CD14-positive monocyte (primary cell): ENCODE measurements at places on chromosomes 16 and 17.

DNA sequence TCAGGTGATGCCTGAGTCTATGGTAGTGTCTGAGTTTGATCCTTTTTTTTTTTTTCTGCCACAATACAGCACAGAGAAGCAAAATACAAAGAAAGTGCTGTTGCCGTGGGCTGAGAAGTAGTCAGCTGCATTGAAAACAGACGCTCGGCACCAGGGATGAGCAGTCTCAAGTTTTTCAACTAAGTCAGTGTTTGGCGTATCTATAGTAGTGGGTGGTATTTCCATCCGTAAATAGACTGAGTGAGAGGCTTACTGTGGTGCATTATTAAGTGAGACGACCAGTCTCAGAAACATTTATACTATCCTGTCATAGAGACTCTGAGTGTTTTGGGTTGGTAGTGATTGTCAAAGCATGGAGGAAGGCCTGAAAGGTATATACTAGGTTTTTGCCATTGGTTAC, 221.3 kb downstream of the SNX29 start:
- no peak for DNase-seq

DNA sequence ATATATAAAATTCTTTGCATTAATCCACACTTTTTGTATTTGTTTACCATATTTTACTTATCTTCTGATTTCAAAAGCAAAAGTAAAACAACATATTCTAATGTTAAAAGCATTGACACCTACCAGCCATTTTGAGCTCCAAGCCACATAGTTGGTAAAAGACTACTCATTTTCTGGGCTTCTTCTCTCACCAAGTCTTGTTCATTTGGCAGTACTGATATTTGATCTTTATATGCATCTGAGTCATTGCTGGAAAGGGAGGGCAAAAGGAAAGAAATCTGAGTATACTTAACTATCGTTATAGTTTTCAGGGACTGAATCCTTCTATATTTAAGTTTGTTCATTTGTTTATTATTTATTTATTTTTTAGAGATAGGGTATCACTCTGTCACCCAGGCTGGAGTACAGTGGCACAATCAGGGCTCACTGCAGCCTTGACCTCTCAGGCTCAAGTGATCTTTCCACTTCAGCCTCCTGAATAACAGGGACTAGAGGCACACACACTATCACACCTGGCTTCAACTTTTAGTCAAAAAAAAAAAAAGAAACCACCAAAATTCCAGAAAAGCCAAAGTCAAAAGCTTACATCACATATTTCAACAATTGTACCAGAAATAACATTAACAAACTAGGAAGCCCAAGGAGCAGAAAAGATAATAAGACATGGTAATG, 121.0 kb upstream of the TOB1 start:
- no peak for DNase-seq

GRCh38 chr16:69938981-69939820, 11.9 kb upstream of the CLEC18A start:
- DNase-seq = no peak

DNA sequence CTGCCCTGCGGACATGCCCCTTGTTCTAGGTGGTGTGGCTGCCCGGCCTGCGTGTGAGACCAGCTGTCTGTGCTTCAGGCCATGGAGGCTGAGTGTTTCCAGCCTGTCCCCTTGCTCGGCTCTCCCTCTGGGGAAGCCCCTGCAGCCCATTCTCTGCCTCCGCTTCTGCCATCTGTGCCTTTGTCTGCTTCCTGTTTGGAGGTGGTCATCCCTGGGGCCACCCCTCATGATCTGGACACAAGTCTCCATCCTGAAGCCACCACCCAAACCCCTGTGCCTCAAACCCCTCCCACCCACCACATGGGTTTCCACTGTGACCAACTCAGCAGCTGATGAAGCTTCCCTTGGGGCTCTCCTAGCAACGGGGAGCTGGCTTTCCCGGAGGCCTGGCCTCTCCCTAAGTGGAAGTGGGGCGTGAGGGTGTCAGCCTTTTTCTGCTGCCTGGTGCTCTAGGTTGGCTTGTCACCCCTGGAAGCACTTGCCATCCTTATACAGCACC, 184.9 kb downstream of the SEC14L1 start:
- DNase-seq = peak; percentile 83

DNA sequence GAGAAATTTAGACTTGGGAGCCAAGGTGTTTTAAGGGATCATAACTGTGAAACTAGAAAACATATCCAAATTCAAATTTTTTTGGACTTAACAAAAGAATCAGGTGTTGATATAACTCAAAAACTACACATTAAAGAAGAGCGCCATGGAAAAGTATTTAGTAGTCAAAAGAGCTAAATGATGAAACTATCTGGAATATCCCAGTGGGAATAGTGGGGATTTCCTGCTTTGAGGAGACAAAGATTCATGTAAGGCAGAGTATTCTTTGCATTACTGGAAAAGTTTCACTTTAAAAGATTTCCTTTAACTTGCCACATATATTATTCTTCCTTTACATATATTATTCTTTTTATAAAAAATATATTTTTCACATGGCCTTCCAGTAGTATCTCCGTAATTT, 40.3 kb upstream of the VPS4A start:
- DNase-seq = no peak

DNA sequence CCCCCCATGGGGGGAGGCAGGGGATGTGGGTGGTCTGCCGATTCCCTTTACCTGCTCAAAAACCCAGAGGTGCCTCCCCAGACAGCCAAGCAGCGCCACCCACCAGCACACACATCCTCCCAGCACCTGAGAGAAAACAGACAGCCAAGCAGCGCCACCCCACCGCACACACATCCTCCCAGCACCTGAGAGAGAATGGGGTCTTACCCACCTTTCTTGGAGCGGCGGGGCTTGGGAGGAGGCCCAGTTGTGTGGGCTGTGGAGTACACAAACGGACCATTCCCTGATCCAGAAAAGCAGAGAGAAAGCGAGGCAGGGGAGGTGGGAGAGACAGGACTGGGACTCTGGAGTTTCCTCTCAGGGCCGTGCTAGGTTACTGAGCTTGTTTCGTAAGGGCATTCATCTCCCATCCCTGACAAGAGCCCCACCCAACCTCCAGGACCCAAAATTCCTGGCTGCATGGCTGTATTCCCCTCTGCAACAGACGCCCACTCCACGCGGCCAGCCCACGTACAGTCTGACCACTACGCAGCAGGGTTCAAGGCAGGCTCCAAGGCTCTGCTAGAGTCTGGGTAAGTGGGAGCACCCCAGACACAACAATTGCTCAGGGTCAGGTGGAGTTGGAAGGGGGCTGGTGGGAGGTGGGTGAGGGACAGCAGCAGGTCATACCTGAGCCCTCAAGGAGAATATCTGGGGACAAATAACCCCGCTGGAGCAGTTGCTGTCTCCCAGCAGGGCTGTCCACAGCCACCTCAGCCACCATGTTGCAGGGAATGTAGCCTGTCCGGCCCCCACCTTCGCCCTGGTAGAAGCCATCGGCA, 22.3 kb downstream of the TSPOAP1 start:
- DNase-seq = no peak

DNA sequence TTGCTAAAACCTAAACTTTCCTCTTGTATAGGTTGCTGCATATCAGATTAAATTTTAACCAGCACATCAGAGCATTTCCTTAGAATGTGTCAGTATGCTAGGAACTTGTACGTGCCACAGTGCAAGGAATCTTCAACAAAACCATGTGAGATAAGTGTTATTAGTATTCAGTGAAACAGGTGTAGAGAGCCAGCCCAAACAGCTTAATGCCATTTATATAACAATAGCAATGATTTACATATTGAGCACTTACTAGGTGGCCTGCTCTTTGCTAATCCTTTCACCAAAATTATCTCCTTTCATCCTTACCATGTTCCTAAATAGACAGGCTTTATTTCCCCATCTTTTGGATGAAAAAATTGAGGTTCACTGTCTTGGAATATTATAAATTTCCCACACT, 485.7 kb downstream of the HS3ST4 start:
- no peak for DNase-seq

- DNase-seq = no peak
These were observed 14.7 kb downstream of the AOC3 start for GRCh38 chr17:42865638-42866094.

GRCh38 chr17:32814836-32815235, 62.1 kb downstream of the MYO1D start:
- no peak for DNase-seq

DNA sequence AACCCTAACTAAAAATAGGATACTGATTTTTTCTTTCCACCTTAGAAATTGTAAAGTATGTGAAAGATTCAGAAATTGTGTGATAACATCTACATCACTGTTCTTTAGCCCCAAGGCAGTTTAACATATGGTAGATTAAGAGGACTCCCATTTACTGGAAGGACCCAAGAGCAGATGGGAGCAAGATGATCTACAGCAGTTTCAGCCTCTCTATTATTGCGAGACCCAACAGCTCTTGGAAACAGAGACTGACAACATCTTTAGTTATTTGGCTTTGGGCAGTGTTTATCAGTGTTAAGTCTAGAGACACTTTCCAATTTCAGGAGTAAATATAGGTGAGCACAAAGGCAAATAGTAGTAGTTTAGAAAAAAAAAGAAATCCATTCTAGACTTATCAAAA, 124.9 kb upstream of the CORO6 start:
- DNase-seq = no peak

GRCh38 chr16:57876210-57876609, 73.9 kb upstream of the KIFC3 start:
- DNase-seq = no peak

GRCh38 chr17:30372755-30373154, 6.0 kb upstream of the CPD start:
- no peak for DNase-seq

- no peak for DNase-seq
These were observed 89.1 kb downstream of the BCAS3 start for GRCh38 chr17:60766778-60767190.

- DNase-seq = peak; percentile 66
These were observed 19.3 kb downstream of the GDE1 start for GRCh38 chr16:19502395-19503131.

DNA sequence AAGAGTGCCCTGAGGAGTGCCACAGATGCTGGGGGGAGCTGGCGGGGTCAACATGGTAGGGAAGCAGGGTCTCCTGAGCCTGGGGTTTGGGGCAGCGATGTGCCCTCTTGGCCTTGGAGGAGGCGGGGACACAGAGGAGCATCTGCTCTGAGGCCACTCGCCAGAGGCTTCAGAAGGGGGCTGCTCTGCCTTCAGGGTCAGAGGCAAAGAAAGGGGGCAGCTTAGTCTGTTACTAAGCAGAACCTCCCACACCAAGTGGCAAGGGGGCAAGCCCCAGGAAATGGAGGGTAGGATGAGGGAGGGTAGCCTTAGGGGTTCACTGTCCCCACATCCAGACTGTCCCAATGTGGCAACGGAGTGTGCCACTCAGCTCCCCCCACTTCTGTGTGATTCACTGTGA, 18.3 kb downstream of the CCDC182 start:
- no peak for DNase-seq

DNA sequence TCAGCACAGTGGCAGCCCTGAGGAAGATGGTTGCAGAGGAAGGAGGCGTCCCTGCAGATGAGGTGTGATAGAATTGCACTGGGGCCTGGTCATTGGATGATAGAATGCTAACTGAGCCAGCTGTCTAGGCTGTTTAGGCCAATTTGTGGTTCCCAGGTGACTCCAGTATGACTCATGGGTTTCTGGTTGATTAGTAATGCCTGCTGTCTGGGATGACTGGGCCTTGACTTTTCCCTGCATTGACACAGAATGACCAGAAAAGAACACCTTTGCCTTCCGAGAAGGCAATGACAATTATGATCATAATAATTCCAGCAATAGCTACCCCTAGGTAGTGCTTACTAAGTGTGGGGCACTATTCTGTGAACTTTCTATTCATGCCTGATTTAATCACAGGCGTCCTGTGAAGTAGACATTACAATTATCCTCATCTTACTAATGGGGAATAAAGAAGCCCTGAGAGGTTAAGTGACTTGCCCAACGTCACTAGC, 31.5 kb downstream of the USP43 start:
- no peak for DNase-seq

DNA sequence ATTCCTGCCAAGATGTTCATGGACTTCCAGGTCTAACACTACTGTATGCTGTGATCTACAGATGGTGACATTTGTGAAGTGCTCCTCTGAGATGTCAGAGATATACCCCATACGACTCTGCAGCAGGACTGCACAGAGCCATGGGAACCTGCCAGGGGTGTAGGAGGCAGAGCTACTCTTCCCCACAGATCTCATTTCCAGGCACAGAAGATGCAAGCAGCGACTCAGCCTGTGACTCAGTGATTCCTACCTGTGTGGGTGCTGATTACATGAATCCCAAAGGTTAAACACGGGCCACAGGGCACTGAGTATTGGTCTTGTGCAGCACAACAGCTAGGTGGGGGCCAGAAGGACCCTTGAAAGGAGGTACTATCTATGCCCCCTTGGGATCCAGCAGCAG, 137.0 kb upstream of the SOX9 start:
- no peak for DNase-seq

- no peak for DNase-seq
These were observed 6.7 kb downstream of the ZNF646 start for GRCh38 chr16:31080756-31081419.

GRCh38 chr16:68496689-68497088, 42.4 kb upstream of the ZFP90 start:
- no peak for DNase-seq

DNA sequence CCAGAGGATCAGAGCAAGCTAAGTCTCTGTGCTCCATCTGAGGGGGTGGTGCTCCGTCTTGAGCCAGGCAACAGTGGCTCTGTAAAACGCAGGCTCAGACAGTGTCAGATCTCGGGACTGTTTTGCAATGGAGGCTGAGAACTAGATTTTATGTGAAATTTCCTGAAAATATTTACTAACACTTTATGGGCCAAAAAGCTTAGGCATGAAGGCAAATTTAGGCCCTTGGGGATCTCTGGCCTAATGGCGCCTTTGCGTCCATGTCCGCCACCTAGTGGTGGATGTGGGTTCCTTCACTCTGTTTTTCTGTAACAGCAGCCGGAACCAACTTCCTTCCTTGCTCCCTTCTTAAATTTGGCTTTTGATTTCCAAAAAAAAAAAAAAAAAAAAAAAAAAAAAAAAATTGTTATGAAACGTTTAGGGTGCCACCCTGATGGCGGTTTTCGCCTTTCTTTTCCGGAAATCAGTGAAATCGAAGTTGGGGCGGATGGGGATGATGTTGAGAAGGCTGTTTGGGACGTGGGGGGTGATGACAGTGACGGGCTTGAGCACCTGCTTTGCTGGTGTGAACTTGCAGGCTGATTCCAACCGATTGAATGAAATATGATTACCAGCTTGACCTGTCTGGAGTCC, 14.0 kb upstream of the ELAC2 start:
- peak; percentile 59 for DNase-seq

DNA sequence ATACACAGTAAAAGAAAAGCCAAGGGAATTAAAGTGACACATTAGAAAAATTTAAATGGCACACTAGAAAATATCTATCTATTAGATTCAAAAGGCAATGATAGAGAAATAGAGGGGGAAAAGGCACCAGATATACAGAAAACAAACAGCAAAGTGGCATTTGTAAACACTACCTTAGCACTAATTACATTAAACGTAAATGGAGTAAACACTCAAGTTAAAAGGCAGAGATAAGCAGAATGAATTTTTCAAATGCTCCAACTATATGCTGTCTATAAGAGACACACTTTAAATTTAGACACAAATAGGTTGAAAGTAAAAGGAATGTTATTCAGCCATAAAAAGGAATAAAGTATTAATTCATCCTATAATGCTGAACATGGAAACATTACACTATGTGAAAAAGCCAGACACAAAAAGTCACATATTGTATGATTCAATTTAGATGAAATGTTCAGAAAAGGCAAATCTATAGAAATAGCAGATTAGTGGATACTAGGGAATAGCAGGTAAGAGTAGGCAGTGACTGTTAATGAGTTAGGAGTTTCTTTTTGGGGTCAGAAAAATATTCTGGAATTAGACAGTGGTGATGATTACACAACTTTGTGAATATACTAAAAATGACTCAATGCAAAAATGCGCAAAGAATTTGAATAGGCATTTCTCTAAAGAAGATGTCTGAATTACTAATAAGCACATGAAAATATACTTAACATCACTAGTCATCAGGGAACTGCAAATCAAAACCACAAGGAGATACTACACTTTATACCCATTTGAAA, 92.4 kb downstream of the BRIP1 start:
- DNase-seq = no peak
